ENCODE measurements at places on chromosomes 16 and 17. TPM values are rescaled to one million over a fixed set of nuclear protein-coding genes. Genes with fewer than 3 reads are reported as not detected.

Gene SOST
- not detected for total RNA-seq

Gene KRTAP4-9
- total RNA-seq: not detected

DNA sequence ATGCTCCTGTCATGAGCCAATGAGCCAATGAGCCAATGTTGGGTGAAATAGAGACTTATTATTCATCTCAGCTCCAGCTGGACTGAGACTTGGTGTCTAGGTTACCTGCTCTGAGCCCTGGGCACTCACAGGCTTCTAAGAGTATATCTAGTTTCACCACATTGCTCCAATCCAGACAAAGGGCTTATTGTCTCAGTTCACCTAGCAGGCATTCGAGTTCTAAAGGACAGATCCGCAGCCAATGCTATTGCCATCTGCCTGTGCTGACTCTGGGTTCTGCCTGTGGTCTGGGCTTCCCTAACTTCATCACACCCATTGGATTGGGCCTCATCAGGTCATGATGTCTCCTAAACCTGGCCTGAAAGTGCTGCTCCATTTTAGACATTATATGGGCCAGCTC, 66.1 kb upstream of the HS3ST4 start:
- DNase-seq: no peak

GRCh38 chr17:12536472-12536871, 129.2 kb upstream of the MYOCD start:
- DNase-seq: peak; percentile 92

DNA sequence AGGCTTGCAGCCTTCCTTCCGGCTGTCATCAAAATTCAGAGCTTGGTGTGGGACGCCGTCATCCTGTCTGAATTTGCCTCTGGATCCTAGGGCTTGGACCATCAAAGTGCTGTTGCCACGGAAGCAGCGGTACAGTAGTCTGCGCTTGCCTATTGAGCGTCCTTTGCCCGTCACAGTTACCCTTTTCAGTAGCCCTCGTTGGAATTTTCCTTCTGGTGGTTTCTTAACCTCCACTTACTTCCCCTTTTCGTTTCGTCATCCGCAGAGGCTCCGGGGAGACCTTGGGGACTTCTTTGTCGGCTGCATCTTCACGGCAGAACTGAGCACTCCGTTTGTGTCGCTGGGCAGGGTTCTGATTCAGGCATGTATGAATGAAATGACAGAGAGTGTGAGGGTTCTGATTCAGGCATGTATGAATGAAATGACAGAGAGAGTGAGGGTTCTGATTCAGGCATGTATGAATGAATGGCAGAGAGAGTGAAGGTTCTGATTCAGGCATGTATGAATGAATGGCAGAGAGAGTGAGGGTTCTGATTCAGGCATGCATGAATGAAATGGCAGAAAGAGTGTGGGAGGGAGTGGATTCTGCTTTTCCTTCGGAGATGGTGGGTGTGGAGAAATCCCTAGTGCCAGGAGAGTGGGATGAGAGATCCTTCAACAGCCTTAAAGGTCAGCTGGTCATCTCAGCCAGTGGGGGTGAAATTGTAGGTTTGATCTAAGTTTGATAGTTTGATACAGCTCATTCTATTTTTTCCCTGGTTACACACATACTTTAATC, 8.0 kb downstream of the TLCD3A start:
- DNase-seq: no peak

DNA sequence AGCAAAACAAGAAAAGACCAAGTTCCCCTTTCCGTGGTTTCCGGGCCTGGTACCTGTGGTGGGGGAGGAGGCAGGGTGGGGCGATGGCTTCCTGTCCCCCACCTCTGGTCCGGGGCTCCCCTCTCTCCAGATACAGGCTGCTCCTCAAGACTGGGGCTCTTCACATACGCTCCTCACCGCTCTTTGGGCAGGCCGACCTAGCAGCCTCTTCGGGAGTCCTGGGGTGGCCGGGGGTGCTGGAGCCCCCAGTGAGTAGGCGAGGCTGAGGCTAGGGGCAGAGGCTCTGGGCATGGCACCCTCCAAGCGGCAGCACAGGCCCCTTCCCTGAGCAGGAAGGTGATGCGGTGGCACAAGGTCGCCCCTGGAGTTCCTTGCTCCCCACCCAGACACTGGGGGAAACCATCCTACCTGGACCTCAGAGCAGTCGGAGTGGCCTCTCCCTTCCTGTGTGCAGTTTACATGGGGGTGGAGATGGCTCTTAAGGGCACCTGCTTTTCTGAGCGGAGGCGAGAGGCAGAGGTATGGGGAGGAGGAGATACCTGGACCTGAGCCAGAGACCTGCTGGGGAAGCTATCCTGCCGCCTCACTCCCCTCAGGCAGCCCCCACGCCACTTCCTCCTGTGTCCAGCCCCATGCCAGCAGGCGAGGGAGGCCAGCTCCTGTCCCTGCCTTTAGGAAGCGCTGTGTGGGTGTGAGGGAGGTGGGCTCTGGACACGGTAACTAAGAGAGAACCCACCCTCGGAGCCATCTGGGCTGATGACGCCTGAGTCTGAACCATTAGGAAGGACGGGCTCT, 891 bp downstream of the CORO1A start:
- DNase-seq: no peak

DNA sequence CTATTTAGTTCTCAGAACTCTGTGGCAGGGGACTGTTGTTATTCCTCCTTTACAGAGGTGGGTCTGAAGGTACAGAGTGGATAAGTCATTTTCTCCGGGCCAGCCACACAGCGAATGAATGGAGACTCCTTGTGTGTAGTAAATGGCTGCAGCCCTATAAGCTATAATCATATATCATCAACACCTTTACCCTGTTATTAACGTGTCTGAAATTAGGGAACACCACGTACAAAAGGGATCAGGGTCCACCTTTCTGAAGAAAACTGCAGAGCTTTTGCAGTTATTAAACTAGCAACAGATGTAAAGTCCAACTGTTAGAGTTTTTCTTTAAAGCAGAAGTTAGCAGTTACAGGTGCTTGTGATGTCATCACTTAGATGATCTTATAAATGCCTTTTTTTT, 696.7 kb downstream of the MAF start:
- no peak for DNase-seq

Gene C16orf74
- total RNA-seq: 5.0 TPM

Gene MMP2
- 164 TPM for total RNA-seq

- DNase-seq: peak; percentile 89
Observed at GRCh38 chr16:87463722-87464690, 28.8 kb downstream of the ZCCHC14 start.

- no peak for DNase-seq
Observed at GRCh38 chr16:68187505-68187904, 48.4 kb downstream of the ESRP2 start.

- no peak for DNase-seq
Observed at GRCh38 chr17:4173781-4174180, 30.8 kb downstream of the CYB5D2 start.

DNA sequence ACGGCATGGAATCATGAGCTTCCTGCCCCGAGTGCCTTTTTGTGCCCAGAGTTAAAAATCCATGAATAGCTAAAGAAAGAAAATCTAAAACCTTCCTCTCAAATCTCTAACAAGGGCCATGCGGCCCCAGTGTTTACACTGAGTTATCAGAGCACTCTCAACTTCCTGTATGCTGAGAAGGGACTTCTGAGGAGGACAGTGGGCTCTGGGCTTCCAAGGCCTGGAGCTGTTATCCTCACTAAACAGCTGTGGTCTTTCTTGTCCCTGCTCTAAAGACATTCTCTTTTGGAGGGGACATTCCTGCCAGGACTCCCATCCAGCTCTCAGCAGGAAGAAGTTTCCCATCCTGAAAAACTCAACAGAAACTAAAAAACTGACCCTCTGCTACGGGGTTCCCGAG, 135.6 kb downstream of the AATF start:
- no peak for DNase-seq

DNA sequence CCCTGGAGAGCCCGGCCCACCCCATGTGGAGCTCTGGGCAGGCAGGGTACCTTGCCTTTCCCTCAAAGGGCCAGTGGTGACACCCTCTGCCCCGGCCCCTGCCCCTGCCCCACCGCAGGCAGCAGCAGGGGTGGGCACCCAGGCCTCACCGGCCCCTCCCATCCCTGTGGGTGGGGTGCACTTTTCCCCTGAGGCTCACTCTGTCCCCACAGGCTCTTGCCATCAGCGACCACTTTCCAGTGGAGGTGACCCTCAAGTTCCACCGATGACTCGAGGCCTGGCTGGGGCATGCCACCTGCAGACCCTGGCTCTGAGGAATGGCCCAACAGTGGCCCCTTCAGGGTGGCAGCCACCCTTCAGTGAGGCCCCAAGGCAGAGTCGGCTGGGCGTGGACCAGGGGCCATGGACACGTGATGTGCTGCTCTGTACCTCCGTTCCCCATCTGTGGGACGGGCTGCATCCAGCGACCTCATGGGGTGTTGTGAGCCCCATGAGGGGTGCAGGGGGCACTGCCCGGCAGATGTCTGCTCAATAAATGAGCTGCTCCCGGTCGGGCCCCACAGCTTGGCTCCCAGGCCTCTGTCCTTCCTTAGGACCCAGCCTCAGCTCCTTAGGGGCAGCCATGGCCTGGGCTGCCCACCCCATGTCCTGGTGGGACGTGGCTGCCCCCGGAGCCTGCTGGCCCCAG, 2.0 kb downstream of the DNASE1L2 start:
- DNase-seq: no peak

DNA sequence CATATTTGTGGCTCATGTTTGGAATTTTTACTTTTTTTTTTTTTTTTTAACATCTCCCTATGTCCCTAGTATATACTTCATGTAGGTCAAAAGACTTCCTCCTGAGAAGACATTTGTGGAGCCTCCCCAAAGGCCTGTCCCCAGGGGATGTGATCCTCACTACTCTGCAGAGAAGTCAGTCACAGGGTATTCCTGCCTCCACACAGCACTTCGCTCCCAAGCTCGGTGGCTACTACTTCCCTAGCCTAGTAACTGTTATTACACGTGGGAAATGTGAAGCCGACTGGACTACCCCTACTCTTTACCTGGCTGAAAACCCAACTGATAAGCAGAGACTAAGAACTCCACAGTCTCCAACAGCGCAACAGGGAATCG, 116.8 kb downstream of the HIC1 start:
- no peak for DNase-seq

Gene ABCA8
- 1.8 TPM for total RNA-seq

DNA sequence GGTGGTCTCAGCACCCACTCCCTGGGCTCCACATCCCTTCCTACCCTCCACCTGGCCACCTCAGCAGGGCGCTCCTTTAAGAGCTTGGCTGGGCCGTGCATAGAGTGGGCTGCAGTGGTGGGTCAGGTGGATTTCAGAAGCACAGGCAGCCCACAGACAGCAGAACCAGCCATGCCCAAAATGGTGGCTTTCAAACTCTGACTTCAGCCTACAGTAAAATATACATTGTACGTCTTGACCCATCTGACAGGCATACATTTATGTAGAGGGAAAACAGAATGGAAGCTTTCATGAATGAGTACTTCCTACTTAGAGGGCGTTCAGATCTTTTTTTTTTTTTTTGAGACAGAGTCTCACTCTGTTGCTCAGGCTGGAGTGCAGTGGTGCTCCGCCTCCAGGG, 26.0 kb upstream of the LASP1NB start:
- no peak for DNase-seq

Gene DBNDD1
- 3.1 TPM for total RNA-seq

GRCh38 chr16:21156767-21157467, 1.6 kb upstream of the LDAF1 start:
- DNase-seq: peak; percentile 83

GRCh38 chr16:83714286-83714685, 93.5 kb upstream of the HSBP1 start:
- DNase-seq: no peak

Gene CCL13
- not detected for total RNA-seq

DNA sequence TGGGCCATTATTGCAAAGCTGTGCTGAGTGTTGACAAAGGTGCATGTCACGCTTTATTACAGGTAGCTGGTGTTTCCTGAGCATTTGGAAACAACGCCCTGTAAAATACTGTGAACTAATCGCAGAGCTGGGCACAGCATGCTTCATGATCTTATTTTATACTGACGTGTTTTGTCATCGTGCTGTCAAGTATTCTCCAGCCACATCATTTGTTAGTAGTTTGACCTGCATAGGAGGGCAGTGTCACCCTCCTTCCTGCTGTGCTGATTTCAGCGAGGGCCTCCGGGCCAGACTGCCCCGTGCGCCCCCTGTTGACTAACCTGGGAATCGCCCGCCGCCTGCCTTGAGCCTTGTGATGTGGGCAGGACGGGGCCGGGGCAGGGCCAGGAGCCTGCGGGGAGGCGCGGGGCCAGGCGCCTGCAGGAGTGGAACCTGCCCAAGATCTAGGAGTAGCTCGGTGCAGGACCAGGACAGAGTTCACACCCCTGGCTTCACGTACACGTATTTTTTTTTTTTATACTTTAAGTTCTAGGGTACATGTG, 820.7 kb downstream of the KCNJ18 start:
- DNase-seq: no peak

GRCh38 chr17:63531022-63531965, 8.1 kb downstream of the KCNH6 start:
- no peak for DNase-seq

- no peak for DNase-seq
Observed at GRCh38 chr17:4753392-4753791, 13.7 kb upstream of the CXCL16 start.

DNA sequence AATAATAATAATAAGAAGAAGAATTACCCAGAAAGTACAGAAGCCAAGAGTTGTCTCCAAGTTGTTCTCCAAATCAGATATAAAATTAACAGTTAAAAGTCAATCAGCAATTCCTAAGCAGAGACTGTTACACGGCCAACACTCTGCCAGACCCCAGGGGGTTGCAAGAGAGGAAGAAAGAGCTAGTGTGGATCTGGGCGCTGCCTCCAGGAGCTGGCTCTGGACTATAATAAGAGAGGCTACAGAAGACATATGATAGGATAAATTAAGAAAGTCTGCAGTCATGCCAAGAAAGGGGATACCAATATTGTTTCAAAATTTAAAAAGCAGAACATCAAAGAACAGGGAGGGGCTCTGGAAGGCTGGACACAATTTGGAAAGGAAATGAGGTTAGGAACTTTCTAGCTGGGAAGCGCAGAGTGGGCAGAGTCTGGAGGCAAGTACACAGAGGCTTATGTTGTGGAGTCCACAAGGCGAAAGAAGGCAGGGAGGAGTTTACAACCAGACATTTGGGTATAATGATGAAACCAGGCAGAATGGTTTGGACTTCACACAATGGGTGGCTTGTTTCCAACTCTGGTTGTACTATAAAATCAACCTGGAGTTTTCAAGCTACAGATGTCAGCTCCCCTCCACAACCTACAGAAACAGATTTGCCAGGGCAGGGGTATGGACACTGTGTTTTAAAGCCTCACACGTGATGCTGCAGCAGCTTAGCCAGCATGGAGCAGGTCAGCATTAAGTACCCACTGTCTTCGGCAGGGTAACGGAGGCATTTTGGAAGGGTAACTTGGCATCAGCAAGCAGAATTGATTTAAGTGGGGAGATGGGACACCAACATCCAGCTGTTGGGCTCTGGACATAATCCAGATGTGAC, 49.4 kb downstream of the SLC39A11 start:
- peak; percentile 20 for DNase-seq

GRCh38 chr17:65551267-65552040, 10.0 kb downstream of the AXIN2 start:
- no peak for DNase-seq

GRCh38 chr17:9924735-9925191, 19.7 kb upstream of the RCVRN start:
- peak; percentile 75 for DNase-seq

Gene NPIPB9
- total RNA-seq: 0.56 TPM

Gene PSMC5
- 104 TPM for total RNA-seq

Measured in IMR-90 (cell line).